ENCODE measurements at places on chromosomes 2 and 18. TPM values are rescaled to one million over a fixed set of nuclear protein-coding genes. Genes with fewer than 3 reads are reported as not detected.

DNA sequence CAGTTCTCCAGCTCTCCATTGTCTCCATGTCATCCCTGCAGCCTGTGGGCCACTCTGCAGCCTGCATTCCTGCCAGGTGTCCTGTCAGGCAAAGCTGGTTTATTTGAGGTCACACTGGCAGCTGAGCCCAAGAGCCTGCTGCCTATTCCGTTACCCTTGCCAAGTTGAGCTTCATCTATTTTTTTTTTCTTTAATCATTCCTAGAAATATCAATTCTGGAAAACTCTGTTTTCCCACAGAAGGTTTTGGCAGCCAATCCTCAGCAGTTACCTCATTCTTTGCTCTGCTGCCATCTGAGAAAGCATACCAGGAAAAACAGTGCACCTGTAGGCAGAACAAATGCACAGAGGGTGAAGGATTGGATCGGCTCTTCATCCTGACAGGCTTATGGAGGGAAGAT is 411.0 kb upstream of the ACVR2A start:
- peaks cover 4% of the 10 kb centered on the region for H3K4me1 ChIP-seq
- no peak for DNase-seq
- H3K27me3 ChIP-seq, result no peaks in the 10 kb centered on the region
- no peaks in the 10 kb centered on the region for H3K36me3 ChIP-seq
- H3K4me3 ChIP-seq, result no peak overlapping the region
- H3K27ac ChIP-seq, result no peak overlapping the region

GRCh38 chr18:44974174-44974573 is 293.5 kb downstream of the SETBP1 start:
- no peak overlapping the region for H3K4me3 ChIP-seq
- no peaks in the 10 kb centered on the region for H3K36me3 ChIP-seq
- no peaks in the 10 kb centered on the region for H3K27me3 ChIP-seq

DNA sequence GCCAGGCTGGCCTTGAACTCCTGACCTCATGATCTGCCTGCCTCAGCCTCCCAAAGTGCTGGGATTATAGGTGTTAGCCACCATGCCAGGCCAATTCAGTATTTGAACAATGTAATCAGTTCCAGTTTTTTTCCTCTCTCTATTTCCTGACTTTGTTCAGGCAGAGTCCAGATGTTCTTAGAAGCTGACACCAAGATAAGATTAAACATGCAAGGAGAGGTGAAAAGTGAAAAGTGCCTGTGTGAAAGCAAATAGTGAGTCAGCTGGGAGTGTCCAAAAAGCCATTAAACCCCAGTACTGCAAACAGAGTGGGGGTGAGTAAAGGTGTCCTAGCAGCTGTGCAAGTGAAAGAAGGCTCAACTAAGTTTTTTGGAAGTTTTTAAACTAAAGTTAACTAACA is 231.5 kb downstream of the PTH2R start:
- no peak for DNase-seq
- H3K27ac ChIP-seq, result no peak overlapping the region
- H3K4me3 ChIP-seq, result no peak overlapping the region
- no peaks in the 10 kb centered on the region for H3K27me3 ChIP-seq
- no peaks in the 10 kb centered on the region for H3K4me1 ChIP-seq

GRCh38 chr2:54470266-54470938 is 14.3 kb downstream of the SPTBN1 start:
- no peaks in the 10 kb centered on the region for H3K36me3 ChIP-seq
- no peak overlapping the region for H3K4me3 ChIP-seq
- H3K27me3 ChIP-seq, result no peaks in the 10 kb centered on the region
- DNase-seq, result no peak
- H3K27ac ChIP-seq, result peak overlapping the region; percentile 85
- peaks cover 83% of the 10 kb centered on the region for H3K4me1 ChIP-seq

DNA sequence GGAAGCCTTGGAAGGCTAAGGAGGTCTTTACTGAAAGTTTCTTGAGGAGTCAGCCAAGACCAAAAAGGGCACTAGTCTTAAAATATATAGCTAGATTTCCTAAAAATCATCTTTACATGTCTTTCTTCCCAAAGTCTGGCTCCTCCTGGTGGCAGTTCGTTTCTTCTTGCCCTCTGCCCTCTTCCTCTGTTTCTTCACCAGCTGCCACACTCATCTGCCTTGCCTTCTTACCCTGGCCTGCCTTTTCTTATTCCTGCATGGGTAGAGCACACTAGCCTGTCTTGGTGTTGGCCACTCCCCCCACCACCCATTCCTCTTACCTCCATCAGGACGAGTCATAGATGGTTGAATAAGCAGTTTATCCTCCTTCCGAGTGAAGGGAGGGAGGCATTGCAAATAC is 129.8 kb downstream of the RAPGEF4 start:
- H3K27me3 ChIP-seq, result no peaks in the 10 kb centered on the region
- peaks cover 15% of the 10 kb centered on the region for H3K4me1 ChIP-seq
- no peaks in the 10 kb centered on the region for H3K36me3 ChIP-seq
- no peak overlapping the region for H3K4me3 ChIP-seq
- no peak overlapping the region for H3K27ac ChIP-seq

The HPCAL1 gene
- 30.7 TPM for total RNA-seq

The RFTN2 gene
- 1.1 TPM for total RNA-seq
